Purkinje cell (primary cell): ENCODE measurements at places on chromosomes 11 and 22. TPM values are rescaled to one million over a fixed set of nuclear protein-coding genes. Genes with fewer than 3 reads are reported as not detected.

Gene MCAT
- 11.2 and 16.9 TPM in 2 replicates for polyA plus RNA-seq

Gene TRIM29
- not detected in 2 replicates for polyA plus RNA-seq

Gene FAM180B
- polyA plus RNA-seq: not detected in 2 replicates

Gene TRIM49
- polyA plus RNA-seq: not detected in 2 replicates

Gene CYTH4
- polyA plus RNA-seq: not detected in 2 replicates

Gene SEPTIN5
- 10.5 and 13.8 TPM in 2 replicates for polyA plus RNA-seq

Gene C11orf16
- not detected in 2 replicates for polyA plus RNA-seq

Gene DYNC2H1
- 16.5 and 19.0 TPM in 2 replicates for polyA plus RNA-seq
